Ammon's horn (tissue), 1 donor: ENCODE measurements at places on chromosomes 12 and 14.

- no peak for DNase-seq
Observed at GRCh38 chr12:105698075-105698474, 367.6 kb downstream of the C12orf75 start.

DNA sequence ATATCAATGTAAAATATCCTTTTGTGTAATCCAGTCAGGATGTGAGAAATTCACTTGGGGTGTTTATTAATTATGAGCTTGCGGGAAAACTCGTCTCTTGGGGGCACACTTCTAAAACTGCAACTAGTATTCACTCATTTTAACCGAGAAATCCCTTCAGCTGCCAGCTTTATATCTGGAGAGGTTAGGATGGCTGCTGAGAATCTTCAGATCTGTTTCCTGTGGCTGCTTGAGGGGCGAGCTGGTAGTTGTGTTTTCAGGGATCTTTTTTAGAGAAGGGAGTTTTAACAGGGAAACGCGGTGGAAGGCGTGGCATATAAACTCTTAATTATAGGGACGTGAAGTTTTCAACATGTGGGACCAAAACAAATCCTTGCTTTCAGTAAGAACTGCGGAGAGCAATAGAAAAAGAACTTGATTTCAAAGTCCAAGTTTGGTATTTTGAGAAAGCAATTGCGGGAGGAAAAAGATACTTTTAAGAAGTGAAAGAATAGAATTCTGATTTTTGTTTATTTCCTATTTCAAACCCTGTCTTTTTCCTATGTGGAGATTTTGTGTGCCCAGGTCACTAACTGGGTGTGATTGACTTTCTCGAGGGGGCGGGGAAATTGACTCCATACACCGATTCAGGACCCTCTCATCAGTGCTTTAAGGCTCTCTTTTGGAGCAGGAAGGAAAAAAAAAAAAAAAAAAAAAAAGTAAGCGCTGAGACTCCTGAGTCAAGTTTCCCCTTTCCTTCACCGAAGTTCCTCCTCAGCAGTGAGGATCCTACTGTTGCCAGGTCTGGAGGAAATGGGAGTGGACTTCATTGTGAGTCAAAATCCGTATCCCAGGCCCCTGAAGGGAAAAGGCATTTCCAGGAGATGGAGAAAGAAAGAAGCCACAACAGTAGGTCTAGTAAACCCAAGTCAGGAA is 1.1 kb downstream of the PPFIBP1 start:
- DNase-seq, result no peak

- no peak for DNase-seq
Observed at GRCh38 chr12:93078059-93078458, 149.0 kb upstream of the EEA1 start.

DNA sequence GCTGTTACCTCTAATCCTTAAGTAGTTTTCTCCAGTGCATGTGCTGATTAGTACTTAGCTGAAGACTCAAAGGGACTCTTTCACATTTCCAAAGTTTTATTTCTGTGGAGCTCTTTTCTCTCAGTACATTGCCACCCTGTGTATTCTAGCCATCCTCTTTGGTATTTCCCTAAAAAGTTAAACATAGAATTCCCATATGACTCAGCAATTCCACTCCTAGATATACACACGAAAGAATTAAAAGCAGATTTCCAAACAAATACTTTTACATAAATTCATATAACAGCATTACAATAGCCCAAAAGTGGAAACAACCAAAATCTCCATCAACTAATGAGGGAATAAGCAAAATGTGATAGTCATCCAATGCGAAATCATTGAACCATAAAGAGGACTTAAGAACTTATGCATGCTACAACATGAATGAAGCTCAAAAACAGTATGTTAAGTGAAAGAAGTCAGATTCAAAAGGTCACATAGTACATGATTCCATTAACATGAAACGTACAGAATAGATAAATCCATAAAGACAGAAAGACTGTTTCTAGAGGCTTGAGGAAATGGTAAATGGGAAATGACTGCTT is 9.0 kb upstream of the NOVA1 start:
- no peak for DNase-seq

GRCh38 chr12:131407221-131408035 is 303.5 kb upstream of the SFSWAP start:
- DNase-seq, result no peak

DNA sequence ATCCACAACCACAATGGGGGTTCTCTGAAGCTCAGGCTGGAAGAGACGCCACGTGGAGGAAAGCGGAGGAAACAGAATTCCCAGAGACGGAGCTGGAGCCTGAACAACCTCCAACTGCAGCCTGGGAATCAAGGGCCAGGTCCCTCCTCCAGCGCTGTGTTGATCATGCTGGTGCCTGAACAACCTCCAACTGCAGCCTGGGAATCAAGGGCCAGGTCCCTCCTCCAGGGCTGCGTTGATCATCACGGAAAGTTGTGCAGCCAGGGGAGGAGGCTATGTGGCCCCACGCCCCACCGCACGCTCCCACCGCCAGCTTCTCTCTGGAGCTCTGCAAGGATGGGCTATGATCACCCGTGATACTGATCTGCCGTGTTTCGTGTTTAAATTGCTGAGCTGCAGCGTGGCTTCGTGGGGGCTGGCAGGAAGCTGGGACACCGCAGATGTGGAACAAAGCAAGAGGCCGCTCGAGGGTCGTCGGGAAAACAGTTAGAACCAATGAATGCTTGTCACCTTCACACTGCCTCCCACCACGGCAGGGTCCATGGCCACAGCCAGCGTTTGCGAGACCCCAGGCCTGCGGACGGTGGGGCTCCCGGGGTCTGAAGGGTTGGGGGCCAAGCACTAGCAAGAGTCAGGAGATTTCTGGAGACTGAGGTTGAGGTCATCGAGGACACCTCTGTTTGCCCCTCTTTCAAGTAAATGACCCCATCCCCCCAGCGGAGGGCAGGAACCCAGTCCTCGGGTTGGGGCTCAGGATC is 51.8 kb upstream of the FBRSL1 start:
- no peak for DNase-seq

DNA sequence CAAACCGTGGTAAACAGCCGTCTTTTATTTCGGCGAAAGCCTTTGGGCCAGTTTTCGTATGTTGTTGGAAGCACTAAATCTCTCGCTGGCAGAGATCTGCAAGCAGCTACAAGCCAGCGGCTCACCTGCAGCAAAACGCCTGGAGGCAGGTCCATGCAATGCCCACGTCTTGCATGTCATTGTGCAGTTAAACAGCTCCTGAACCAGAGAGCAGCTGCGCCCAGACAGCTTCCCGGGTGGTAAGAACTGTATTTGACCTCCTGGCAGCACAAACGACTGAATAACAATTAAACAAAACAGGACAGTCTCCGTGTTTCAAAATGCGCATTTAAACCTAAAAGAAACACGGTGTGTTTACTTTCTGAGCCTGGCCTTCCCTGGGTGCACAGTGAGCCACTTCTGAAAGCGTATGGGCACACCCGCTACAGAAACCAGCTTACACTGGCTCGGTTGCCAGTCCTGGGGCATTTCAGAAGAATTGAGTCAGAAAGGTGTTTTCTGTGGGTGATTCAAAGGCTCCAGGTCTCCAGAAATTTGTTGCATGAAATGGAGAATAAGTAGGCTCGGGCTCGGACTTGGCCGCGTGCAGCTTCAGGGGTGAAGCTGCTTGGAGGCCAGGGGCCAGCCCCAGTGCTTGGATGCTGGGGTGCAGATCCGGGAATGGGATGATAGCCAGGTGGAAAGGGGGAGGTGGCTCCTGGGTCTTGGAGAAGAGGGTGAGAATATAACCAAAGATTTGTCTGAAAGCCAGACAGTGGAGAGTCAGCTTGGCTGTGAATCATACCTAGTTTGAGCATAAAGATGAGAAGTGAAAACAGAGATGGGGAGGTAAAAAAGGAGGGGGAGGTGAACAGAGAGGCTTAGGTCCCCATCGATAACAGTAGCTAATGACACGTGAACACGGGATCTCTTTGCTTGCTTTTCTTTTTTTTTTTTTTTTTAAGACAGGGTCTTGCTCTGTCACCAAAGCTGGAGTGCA is 24.9 kb upstream of the FZD10 start:
- no peak for DNase-seq

DNA sequence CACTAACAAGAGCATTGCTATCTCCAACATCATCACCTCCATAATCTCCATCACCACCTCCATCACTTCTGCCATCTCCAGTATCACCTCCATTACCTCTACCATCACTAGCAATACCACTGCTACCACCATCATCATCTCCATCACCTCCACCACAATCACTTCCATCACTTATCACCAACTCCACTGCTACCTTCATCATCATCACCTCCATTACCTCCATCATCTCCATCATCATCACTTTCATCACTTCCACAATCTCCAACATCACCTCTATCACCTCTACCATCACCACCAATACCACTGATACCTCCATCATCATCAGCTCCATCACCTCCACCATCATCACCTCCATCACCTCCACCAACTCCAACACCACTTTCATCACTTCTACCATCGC is 102.4 kb upstream of the TMEM132C start:
- no peak for DNase-seq

GRCh38 chr14:87567618-87568295 is 425.2 kb downstream of the GALC start:
- no peak for DNase-seq

DNA sequence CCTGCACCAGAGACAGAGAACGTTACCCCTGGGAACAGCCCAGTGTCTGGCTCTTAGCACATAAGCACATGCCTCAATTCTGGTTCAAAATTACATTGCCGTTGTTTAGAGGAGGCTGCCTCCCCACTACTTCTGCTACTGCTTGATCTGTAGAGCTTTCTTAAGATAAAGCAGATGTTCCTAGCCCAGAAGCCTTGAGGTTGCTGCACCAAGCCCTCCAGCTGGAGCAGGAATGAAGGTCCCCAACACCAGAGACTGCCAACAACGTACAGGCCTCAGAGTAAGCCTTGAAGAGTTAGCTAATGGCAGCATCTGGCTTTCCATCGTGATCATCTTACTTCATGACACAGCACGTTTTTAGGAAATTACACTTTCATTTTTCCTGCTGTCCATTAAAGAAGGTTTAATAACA is 34.7 kb upstream of the AMIGO2 start:
- no peak for DNase-seq

GRCh38 chr14:22533739-22534359 is 55.2 kb downstream of the DAD1 start:
- DNase-seq, result no peak

DNA sequence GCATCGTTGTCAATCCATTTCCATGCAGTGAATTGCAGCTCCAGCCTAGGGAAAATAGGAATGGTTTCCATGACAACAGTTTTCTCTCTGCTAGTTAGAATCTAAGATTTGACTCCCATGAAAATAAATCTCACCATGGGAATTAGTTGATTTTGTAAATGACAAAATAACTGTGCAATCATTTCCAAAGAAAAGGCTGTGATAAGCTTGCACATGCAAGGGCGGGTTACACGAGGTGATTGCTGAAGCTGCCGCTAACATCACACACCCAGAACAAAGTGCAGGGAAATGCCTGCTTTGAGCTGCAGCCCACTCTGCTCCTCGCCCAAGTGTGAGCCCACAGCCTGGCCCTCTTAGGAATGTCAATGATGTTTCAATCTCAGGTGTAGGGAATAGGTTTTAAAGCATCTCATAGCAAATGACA is 53.8 kb downstream of the TRIM9 start:
- no peak for DNase-seq

DNA sequence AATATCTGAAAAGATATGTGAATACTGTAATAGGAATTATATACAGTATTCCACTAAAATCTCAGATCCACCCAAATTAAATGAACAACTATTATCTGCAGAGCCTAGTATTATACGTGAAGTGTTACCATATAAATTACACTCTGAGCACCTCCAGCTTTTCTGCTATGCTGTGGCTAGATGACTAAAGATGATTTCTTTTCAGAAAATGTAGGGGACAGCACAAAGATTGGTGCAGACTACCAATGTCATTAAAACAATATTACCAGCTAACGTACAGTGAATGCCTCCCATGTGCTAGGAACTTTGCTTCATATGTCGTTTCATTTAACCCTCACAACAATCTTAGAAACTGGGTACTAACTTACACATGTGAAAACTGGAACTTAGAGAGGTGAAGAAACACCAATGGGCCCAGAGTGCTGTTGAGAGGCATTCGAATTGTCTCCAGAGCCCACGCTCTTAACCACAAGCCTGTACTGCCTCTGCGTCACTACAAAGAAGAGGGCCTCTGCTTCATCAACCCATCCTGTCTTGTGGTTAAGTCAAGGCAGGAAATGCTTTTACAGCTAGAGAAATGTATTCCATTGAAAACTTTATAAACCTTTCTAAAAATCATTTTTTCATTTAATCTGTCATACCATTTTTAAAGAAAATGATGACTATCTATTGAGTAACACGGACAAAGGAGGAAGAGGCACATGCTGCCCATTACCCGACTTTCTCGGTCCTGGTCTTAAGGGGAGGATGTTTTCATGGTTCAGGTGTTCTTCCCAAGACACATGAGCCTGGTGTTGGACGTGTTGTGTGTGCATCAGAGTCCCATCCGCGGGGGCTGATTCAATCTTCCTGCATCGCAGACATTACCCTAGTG is 1.3 kb downstream of the GPR65 start:
- DNase-seq, result peak; percentile 36

- no peak for DNase-seq
Observed at GRCh38 chr12:70617450-70617849, 19.8 kb downstream of the PTPRB start.

GRCh38 chr14:65465584-65465983 is 53.1 kb downstream of the FUT8 start:
- DNase-seq, result no peak
